ENCODE measurements at places on chromosomes 2 and 18.
A peak's percentile ranks its signal among the peaks of the same experiment; 100 is the strongest.

GRCh38 chr2:71934595-71935261, 212.9 kb downstream of the CYP26B1 start:
- DNase-seq: no peak

- DNase-seq: no peak
Observed at GRCh38 chr2:29844713-29845326, 76.6 kb downstream of the ALK start.

GRCh38 chr18:3012136-3013023, 564 bp downstream of the LPIN2 start:
- DNase-seq: peak; percentile 31

GRCh38 chr2:212194396-212194795, 344.2 kb downstream of the ERBB4 start:
- DNase-seq: no peak

DNA sequence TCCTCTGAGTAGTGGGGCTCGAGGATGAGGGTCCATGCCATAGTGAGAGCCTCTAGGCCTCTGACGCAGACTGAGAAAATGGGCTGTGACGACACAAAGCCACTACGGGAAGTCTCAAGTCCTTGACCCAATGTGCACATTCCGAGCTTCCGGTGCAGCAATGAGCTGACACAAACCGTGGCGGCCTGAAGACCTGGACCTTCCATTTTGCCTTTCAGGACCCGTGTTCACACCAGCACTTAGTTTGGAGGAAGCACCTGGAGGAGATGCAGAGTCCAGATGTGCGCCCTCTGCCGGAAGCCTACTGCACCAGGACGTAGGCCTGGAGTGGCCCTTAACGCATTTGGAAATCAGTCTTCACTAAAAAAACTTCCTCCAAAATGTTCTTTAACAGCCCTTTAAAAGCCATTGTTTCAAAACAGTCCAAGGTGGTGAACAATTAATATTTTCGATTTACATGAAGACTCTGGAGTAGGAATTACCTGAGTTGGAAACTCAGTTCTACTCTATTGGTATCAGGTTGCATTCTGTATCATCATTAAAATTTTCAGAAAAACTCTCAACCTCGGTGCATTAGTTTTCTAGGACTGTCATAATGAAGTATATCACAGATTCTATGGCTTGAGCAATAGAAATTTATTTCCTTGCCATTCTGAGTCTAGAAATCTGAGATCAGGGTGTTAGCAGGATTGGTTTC, 33.9 kb downstream of the BMP10 start:
- DNase-seq: no peak

- no peak for DNase-seq
Observed at GRCh38 chr2:204692790-204693189, 147.5 kb downstream of the PARD3B start.

GRCh38 chr2:223092667-223093066, 40.7 kb downstream of the KCNE4 start:
- DNase-seq: no peak

GRCh38 chr2:200128296-200128695, 172.9 kb downstream of the MAIP1 start:
- DNase-seq: no peak

DNA sequence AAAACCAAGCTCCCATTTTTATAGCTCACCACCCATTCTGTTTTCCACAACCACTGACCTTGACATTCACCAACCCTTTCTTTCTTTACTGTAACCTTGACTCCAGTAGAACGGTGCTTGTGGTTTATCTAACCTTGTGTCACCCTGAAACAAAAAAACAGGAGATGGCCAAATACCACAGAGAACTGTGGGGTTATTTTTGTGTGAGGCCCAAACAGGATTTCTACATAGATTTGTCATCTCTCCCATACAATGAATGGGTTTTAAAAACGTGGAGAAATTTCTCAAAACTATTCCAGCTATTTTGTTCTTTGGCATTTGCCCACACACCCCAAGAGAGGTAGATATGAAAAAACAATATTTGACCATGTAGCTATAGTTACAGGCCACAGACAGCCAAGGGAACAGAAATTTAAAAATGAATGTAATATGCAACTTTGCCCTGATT, 231.3 kb upstream of the TANK start:
- no peak for DNase-seq

- DNase-seq: no peak
Observed at GRCh38 chr2:170846314-170846713, 29.6 kb downstream of the GAD1 start.

DNA sequence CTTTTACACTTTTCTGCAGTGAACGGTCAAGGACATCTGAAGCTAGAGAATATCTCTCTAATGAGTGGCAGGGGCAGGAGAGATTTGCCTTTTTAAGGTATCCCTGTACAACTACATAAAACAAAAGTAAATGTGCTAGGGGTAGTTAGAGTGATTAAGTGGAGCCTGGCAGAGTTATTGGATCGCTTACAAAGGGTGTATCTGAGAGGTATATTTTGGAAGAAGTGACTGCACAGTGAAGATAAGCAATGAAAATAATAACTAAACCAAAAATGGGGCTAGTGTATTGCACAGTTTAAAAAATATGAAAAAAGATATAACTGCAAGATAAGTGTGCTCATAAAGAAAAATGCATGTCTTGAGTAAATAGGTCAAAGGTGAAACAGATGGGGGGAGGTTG, 193.5 kb upstream of the EPC2 start:
- no peak for DNase-seq

DNA sequence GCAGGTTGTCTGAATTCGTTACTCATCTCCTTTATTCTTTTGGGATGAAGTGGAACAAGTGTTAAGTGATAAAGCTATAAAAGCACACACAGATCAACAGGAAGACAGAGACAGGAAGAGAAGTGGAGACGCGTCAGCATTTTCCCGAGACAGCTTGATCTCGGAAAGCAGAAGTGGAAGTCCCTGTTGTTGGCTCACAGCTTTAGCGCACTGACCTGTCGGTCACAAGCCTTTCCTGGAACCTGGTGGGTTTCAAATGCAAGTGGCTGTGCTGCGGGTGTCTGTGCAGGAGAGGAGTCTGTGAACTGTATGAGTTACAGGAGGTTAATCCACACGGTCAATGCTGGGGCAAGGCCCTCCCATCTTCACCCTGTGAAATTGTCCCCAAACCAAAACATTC, 116.6 kb upstream of the PELI1 start:
- no peak for DNase-seq

DNA sequence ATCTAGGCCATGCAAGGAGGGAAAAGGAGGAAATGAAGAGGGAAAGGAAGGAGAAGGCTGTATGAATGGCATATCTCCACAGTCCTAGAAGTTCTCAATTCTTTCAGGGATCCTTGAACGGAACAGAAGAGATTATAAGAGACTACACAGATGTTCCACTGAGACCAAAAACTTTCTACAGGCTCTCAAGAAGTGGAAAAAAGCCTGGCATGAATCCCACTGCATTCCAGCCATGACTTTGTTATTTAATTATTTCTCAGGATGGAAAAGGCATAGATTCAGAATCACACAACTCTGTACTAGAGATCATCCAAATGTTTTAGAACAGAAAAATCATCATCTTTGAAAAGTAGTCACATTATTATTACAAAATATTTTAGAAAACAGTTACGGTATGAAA, 131.7 kb upstream of the CDH20 start:
- no peak for DNase-seq

DNA sequence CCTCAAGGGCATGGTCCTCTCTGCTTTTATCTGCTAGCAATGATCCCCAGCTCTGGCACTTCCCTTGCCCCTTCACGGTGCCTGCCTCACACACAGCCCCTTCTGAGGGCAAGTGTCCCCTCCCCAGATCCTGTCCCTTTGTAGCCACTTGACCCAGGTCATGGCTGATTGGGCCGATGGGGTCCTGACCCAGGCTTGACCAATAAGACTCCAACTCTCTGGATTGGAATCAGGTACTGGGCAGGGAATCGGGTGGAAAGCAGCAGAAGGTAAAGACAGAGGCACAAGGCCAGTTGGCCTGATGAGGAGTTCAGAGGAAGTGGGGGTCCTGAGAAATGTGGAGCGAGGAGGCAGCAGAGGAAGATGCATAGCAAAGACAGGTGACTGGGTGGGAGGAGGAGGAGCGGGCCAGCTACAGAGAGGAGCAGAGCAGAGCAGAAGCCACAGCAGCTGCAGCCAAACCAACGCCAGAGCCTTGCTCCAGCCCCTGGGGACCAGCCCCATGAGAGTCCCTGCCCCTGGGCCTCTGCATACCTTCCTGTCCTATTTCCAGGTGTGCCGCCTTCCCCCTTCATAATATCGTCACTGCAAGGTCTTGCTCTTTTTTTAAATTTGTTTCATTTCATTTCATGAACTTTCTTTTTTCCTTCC, 39.1 kb downstream of the CAPN13 start:
- DNase-seq: no peak

- no peak for DNase-seq
Observed at GRCh38 chr2:202019689-202020450, 13.8 kb upstream of the FZD7 start.

DNA sequence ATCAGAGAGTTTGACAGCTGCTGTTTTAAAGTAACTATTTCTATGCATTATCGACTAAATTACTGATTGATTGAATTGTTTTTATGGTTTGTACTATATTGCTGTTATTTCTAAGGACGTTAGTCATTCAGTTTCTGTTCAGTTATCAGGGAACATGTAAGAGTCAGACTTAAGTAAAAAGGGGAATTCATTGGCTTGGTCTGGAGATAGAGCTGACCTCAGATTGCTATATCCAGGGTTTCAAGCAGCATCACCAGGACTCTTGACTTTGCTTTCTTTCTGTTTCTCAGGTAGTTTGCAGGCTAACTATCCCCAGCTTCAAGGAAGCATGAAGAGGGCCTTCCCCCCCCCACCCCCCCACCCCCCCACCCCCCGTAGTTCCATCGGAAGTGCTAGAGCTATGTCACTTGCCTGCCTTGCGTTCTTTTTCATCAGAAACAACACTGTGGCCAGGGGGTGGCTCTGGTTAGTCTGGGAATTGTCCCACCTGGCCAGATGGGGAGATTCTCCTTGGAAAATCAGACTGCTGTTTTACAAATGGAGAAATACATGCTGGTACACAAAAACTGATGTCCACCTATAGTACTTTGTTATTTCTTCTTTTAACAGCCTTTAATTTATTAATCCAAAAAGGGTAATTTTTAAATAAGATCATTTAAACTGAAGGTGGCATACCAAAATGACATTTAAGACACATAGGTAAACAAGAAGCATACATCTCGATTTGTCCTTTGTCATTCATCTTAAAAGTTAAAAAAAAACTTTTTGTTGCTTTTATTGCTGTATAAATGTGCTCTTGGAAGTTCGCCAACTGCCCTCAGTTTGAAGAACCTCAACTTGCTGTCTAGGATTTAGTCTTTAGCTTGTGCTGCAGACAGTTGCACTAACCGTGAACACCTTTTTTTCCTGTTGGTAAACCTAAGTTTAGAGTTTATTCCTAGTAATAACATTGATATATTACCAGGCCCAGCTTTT, 9.4 kb downstream of the SMAD4 start:
- DNase-seq: no peak

DNA sequence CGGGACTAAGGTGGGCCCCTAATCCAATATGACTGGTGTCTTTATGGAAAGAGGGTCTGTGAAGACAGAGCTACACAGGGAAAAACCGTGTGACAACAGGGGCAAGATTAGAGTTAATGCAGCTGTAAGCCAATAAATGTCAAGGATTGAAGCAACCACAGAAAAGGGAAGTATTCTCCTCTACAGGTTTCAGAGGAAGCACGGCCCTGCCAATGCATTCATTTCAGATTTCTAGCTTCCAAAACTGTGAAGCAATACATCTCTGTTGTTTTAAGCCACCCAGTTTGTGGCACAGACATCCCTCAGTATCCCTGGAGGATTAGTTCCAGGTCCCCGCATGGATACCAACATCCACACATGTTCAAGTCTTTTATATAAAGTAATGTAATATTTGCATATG, 48.8 kb downstream of the SPP2 start:
- no peak for DNase-seq

DNA sequence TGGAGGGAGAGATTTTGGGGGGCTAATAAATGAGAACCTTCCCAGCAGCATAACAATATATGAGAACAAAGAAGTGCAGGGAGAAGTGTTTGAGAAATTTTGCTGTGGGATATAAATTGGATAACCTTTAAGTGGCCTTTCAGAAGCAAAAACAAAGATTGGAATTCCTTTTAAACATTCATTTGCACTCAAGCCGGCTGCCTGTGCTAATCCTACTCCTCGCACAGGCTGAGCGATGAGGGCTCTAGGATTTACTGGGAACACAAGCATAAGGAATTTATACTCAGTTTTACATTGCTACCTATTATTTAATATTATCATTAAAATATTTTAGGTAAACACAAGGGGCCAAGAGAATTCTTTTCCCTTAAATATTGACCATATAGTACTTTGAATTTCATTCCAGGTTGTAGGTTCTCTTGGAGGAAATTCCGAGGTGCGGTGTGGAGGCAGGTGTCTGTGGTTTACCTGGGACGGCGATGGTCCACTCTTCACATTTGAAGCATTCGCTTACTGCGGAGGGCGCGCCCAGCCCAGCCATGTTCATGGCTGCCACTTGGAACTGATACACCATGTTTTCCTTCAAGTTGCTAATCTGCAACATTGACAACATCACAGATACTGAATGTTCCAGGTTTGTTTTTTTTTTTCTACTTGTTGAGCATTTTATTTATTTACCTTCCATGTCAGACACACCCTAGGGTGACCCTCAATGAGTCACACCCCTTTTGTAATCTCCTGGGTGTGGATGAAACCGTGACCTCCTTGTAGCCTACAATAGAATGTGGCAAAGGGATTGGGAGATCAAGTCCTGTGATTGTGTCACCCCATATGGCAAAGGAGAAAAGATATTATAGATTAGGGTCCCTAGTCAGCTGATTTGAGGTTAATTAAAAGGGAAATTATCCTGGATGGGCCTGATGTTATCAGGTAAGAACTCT, 100.1 kb downstream of the MYOM1 start:
- no peak for DNase-seq

- DNase-seq: no peak
Observed at GRCh38 chr2:124149571-124149970, 124.5 kb downstream of the CNTNAP5 start.

DNA sequence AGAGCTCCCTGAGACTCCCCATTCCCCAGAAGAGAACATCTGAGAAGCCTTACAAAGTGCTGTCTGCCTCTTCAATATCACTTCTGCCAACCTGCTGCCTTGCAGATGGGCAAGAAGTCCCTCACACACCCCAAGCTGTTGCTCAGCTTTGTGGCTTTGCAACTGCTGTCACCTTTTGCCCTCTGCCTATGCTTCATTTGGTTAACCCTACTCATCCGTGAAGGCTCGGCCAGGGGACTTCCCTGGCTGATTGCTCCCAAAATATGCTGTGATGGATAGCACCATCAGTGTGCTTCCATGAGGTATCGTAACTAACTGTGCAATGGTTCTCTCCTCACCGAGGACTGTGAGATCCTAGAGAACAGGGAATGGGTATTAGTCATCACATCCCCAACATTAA, 88.9 kb upstream of the CYP1B1 start:
- no peak for DNase-seq

GRCh38 chr18:43571078-43571689, 293.9 kb upstream of the SYT4 start:
- DNase-seq: no peak
